ENCODE measurements at places on chromosomes 5 and 9.

DNA sequence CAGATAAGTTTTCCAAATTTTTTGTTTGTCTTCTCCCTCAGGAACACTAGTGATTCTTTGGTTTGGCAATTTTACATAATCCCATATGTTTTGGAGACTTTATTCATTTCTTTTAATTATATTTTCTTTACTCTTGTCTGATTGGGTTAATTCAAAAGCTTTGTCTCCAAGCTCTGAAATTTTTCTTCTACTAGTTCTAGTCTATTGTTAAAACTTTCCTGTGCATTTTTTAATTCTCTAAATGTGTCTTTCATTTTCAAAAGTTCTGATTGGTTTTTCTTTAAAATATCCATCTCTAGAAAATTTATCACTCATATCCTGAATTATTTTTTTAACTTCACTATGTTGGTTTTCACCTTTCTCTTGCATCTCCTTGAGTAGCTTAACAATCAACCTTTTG lies 92.2 kb downstream of the INVS start:
- no peak for DNase-seq

- DNase-seq: peak; percentile 36
Measured at GRCh38 chr9:116549061-116549664, 137.9 kb upstream of the TRIM32 start.

DNA sequence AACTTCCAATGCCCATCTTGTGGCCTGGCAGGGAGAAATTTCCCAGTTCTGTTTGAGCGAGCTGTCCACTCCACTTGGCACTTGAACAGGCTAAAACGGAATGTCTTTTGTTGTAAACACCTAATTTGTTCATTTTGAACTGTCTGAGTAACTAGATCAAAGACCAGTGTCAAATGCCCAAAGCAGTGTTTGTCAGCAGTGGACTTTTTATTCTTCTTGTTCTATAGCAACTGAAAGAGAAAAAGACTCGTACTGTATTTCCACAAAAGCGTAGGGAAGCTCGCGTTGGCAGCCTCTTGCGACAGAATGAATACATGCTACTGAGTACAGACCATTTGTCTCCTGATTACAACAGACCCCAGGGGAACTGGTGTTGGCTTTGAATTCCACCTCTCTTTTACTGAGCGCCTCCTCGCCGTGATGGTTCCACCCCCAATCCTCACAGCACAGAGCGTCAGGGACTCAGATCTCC lies 601.8 kb upstream of the ZNF608 start:
- DNase-seq: peak; percentile 73

DNA sequence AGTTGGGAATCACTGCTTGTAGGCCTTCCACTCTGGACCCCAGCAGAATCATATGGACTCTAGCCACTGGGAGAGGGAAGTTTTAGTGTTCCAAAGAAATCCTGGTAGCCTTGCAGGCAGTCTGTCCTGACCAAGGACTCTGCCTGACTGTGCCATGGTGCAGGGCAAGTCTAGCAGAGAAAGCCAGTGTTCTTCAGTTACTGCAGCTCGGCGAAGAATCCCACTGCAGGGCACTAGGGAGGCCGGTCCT lies 20.3 kb upstream of the MATR3 start:
- no peak for DNase-seq

DNA sequence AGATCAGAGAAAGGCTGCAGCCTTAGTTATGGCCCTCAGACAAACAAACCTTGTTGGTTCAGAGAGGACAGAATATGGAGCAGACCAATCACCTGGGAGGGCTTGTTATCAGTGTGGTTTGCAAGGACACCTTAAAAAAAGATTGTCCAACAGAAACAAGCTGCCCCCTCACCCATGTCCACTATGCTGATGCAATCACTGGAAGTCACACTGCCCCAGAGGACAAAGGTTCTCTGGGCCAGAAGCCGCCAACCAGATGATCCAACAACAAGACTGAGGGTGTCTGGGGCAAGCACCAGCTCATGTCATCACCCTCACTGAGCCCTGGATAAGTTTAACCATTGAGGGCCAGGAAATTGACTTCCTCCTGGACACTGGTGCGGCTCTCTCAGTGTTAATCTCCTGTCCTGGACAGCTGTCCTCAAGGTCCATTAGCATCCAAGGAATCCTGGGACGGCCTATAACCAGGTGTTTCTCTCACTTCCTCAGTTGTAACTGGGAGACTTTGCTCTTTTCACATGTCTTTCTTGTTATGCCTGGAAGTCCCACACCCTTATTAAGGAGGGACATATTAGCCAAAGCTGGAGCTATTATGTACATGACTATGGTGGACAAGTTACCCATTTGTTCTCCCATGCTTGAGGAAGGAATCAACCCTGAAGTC lies 36.9 kb upstream of the TBCA start:
- no peak for DNase-seq

- no peak for DNase-seq
Measured at GRCh38 chr9:23849379-23850035, 23.5 kb upstream of the ELAVL2 start.

DNA sequence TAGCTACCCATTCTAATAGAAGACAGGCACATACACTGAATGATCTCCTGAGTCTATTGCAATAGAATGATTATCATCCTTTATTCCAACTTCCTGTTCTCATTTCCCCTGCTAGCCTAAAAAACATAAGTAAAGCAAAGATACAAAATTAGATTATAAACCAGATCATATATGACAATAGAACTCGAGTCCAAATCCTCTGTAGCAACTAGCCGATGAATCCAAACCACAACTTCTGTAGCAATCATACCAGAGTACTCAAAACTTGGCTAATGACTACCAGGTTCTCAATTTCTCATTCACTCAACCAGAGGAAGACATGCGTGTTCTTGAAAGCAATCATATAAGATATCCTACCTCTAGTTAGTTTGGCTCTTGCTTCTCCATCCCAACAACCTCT lies 622.1 kb downstream of the PSAT1 start:
- DNase-seq: no peak

- no peak for DNase-seq
Measured at GRCh38 chr5:422323-423232, 20.4 kb upstream of the EXOC3 start.

DNA sequence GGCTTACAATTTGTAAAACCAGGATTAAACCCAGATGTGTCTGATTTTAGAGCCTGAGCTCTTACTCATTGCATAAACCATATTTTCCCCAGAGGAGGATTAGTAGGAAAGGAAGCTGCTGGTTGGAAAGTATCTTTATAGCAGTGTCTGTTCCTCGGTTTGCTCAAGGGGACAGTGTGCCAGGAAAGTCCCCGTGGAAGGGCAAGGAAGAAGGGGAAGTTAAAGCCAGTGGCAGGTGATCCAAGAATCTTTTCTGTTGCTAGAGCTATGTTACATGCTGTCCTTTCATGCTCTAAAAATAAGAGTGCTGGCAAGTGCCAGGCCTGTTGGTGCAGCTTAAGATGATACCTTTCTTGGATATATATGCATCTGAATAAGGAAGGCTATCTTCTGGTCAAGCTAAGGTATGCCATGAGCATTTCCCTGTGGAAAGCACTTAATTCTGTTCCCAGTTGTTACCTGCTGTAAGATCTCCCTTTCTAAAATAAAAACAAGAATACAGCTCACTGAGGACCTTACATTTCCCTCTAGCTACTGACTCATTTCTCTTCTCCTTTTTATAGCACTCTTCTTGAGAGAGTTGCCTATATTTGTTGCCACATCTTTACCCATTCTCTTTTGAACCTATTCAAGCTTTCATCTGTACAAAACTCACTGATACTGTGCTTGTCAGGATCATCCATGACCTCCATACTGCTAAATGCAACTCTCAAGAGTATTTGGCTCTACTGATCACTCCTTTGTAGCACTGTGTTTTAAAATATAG lies 8.0 kb downstream of the PDCD1LG2 start:
- DNase-seq: no peak

GRCh38 chr9:87479801-87480201 lies 17.9 kb upstream of the DAPK1 start:
- no peak for DNase-seq

GRCh38 chr9:21993007-21993406 lies 1.2 kb downstream of the CDKN2A start:
- no peak for DNase-seq

DNA sequence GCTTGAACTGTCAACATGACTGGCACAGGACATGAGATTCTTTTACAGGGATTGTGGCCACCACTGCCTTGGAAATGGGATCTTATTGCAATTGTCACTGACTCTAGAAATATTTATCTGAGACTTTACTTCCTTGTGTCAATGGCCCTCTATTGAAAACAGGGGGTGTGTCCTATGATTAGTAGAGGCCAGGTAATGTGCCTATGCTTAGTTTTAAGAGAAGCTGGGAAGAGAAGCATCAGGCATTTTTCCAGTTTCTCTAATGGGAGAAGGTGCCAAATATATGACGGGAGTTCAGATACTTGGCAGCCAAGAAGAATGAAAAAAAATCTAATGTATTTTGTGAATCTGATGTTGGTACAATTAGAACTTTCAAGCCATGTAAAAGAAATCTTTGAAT lies 73.9 kb upstream of the VCAN start:
- no peak for DNase-seq

DNA sequence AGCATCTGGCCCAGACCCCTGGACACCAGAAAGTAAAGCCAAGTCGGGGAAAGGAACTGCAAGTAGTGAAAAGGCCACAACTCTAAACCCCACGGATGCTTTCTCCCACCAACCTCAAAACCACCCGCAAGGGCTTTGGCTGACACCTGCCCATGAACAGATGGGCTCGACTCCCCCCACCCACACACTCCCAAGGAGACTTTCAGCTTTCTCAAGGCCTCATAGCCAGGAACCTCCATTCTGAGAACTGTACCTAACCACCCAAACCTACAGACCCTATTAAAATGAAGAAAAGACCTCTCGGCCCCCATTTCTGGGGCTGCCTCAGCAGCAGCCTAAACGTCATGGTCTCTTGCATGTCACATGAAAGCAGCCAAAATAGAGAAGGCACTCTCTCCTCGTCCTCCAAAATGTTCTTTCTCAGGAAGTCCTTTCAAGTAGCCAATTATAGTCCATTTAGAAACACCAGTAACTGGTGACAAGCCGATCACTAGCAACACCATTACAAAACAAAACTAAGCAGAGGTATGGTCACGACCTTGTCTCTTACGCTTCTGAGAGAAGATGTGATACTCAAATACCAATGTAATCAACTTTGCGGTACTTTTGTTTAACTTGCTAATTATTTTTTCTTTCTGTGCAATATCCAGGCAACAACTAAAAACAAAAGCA lies 2.9 kb downstream of the B4GALT1 start:
- DNase-seq: no peak

DNA sequence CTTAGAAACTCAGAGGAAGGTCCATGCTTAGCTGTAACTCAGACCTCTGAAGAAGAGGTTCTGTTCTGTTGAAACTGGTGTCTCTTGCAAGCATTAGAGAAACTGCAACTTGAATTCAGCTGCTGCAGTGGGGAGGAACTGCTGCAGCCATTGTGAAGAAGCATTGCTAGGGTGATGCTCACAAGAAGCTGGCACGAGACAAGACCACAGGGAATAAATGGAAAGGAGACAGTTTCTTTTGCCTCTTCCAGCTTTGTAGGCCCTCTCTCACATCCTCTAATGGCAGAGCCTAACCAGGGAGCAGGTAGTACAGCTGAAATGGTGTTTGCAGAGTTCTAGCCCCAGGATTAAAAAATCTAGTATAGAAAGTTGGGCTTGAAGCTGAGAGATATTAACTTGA lies 148.0 kb upstream of the DMAC1 start:
- DNase-seq: no peak
